IMR-90 (cell line): ENCODE measurements at places on chromosomes 6 and 20. TPM values are rescaled to one million over a fixed set of nuclear protein-coding genes. Genes with fewer than 3 reads are reported as not detected.

Gene NCOA5
- 20.6 and 22.5 TPM in 2 replicates for total RNA-seq

Gene NKX2-2
- total RNA-seq: not detected in 2 replicates

Gene BAK1
- total RNA-seq: 12.0 and 12.5 TPM in 2 replicates

Gene TSBP1
- not detected in 2 replicates for total RNA-seq

Gene MAP3K5
- total RNA-seq: 17.2 and 17.6 TPM in 2 replicates

Gene BMP6
- total RNA-seq: 0.18 and 0.28 TPM in 2 replicates

Gene ACTL10
- 0.18 and 0.28 TPM in 2 replicates for total RNA-seq

Gene DNAH8
- under 0.01 TPM in 1 of 2 replicates, not detected in the other for total RNA-seq

Gene SLC22A7
- not detected in 2 replicates for total RNA-seq

Gene GUCA1A
- under 0.01 and 0.18 TPM in 2 replicates for total RNA-seq

Gene OXT
- not detected in 2 replicates for total RNA-seq

Gene FNDC11
- 0.28 and 0.36 TPM in 2 replicates for total RNA-seq

Gene CRIP3
- total RNA-seq: not detected in 2 replicates

Gene EYA2
- total RNA-seq: 2.3 and 2.5 TPM in 2 replicates

Gene SIRPB1
- 0.56 and 0.90 TPM in 2 replicates for total RNA-seq

Gene NFS1
- total RNA-seq: 11.4 and 16.5 TPM in 2 replicates

Gene EEF1A1
- 28,223 and 30,152 TPM in 2 replicates for total RNA-seq

Gene ATAT1
- total RNA-seq: 3.3 and 5.6 TPM in 2 replicates

Gene IFNGR1
- total RNA-seq: 25.6 and 34.2 TPM in 2 replicates

Gene SHLD1
- total RNA-seq: 1.9 and 3.0 TPM in 2 replicates

Gene LY6G6F
- not detected in 2 replicates for total RNA-seq

Gene LINC00237
- total RNA-seq: not detected in 2 replicates
